ENCODE measurements at places on chromosomes 6 and 20.

GRCh38 chr6:39204646-39205244 is 24.5 kb downstream of the KCNK5 start:
- no peak for DNase-seq

- no peak for DNase-seq
Measured at GRCh38 chr6:85569323-85569722, 24.3 kb downstream of the SNX14 start.

DNA sequence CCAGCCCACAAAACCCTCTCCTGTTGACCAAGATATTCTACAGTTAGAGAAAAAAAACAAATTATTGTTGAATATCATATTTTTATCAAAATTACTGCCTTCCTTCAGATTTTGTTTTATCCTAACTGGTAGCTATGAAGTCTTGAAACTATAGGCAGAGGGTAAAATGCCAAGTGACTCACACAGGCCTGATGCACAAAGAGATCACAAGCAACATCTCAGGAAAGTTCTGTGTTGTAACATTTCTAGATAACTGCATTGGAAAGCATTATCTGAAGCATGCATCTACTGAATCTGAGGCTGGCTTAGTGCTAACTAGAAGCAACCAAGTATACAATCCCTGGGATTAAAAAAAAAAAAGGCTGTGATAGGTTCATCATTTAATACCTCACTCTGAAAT is 134.2 kb downstream of the PKHD1 start:
- DNase-seq: no peak

GRCh38 chr6:108164815-108165706 is 761 bp upstream of the NR2E1 start:
- no peak for DNase-seq

DNA sequence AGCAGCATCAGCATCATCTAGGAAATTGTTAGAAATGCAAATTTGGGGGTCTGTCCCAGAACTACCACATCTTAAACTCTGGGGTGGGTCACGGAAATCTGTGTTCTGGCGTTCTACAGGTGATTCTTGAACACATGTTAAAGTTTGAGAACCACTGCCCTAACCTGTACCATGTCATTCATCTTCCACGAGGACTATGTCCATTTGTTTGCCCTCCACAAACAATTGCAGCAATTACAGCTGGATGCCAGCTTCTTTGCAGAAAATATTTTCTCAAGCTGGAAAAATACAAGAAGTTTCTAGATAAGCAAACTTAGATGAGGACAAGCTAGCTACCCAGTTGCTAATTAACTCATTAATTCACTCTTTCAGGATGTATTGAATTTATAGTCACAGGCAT is 54.1 kb downstream of the MAFB start:
- DNase-seq: no peak

DNA sequence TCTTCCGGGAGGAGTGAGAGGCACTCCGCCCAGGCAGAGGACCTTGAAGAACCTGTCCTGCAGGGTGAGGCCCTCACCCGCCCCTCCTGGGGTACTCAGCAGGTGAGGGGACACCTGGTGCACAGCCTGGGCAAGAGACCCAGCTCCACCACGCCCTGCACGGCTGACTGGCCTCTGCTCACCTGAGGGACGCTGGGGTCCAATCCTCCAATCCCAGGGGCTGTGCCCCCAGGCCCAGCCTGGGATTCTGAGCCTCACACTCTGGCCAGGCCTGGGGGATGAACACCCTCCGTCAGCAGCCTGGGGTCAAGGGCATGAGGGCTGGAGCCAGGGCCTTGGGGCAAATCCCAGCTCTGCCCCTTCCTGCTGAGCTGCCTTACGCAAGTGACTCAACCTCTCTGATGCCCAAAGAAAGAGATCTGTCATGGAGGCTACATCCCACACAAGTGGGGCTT is 149.9 kb upstream of the PTPN1 start:
- no peak for DNase-seq

- DNase-seq: no peak
Measured at GRCh38 chr20:34579979-34580940, 21.7 kb downstream of the MAP1LC3A start.

Data from NCI-H2081 (cell line).